Breast epithelium (tissue), 4 donors: ENCODE measurements at places on chromosomes 7 and 10. TPM values are rescaled to one million over a fixed set of nuclear protein-coding genes. Genes with fewer than 3 reads are reported as not detected.

Gene COMTD1
- total RNA-seq = 21.0 TPM

Gene BLNK
- 2.9 TPM for total RNA-seq

- no peak for DNase-seq
Measured at GRCh38 chr7:93165447-93165846, 17.3 kb upstream of the SAMD9L start.

- DNase-seq = no peak
Measured at GRCh38 chr7:2287745-2288144, 26.5 kb downstream of the SNX8 start.

Gene FRAT1
- total RNA-seq = 9.8 TPM

- DNase-seq = no peak
Measured at GRCh38 chr10:121378251-121378801, 219.9 kb downstream of the FGFR2 start.

- DNase-seq = no peak
Measured at GRCh38 chr7:98555403-98555802, 61.7 kb upstream of the NPTX2 start.

DNA sequence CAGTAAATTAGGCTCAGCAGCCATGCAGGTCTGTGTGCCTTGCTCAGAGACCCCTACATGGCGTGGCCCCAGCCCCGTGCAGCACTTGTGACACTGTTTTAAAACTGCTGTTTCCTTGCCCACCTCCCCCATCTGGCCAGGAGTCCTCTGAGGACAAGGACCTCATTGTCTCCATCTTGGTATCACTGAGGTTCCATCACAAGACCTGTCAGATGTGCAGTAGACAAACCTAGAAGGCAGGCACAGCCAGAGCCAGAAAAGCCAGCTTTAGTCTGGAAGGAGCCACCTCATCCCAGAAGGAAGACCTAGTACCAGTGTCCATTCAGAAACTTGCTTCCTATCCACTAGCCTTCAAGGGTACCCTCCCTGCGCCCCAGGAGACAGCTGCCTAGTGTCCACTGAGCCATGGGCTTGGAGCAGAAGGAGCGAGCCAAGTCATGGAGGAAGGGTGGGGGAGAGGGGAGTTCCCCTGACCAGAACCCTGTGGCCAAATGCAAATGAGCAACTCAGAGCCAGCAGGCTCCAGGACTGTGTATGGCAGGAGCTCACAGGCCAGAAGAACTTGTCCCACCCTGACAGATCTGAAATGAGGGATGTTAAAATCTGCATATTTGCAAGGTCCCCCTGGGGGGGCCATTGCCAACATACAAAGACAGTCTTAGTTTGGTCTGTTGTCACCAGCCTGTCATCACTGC, 176.1 kb downstream of the SH3PXD2A start:
- DNase-seq = no peak

DNA sequence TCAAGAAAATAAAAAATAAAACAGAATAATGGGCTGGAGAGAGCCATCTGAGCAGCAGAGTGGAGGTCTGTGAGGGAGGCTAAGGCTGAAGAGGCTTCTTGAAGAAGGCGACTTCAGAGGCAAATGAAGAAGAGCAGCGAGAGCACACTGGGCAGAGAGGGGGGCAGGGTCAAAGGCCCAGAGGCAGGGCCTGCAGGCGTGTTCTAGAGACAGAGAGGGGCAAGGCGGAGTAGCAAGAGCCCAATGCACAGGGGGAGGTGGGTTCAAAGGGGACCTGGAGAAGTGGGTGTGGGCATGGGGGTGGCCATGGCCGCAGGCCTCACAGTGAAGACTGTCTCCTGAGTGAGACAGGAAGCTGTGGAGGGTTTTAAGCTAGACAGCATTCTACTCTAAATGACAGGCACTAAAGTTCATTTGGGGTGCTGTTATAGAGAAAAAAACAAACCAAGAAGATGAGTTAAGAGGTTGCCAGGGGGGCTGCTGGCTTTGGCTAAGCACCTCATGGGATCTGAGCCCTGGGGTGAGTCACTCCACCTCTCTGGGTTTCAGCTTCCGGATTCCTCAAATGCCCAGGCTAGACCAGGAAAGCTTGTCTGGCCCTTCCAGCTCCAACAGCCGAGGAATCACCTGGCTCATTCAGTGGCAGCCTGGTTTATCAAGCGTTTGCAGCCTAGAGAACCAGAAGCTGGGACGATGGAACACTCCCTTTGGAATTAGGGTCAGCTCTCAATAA, 81.7 kb downstream of the DLG5 start:
- DNase-seq = peak; percentile 77

Gene RBM20
- 0.48 TPM for total RNA-seq

DNA sequence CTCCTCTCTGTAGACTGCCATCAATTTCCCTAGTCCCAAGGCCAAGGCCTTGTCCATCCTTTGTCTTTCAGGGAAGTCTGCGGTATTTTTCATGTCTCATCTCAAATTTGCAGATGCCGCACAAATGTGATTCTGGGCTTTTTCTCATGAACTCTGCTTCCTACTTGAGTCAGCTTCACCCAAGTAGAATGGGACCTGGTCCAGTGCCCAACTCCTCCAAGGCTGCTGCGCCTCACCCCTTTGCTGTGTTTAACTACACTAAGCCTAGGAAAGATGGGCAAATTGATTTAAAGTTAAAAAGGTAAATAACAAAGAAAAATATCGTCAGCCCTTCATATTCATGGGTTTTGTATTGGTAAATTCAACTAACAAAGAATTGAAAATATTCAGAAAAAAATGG, 1092.6 kb upstream of the AUTS2 start:
- no peak for DNase-seq

DNA sequence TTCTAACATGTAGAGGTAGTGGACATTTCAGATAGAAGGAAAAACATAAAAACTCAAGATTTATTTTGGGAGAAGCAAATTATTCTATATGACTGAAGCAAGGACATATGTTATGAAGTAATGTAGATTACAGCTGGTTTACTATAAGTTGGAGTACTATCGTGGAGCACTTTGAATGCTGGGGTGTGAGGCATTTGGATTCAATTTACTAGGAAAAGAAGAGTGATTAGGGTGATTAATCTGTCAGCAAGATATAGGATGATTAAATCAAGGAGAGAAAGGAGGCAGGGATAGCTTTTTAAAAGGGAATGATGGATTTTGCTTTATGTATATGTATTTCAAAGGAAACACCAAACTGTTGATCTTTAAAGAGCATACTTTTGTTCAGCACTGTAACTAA, 318.4 kb upstream of the KAT6B start:
- DNase-seq = no peak

Gene GRID2IP
- 0.88 TPM for total RNA-seq

- DNase-seq = no peak
Measured at GRCh38 chr7:29287366-29287765, 92.8 kb downstream of the CHN2 start.

Gene OR2A7
- 4.2 TPM for total RNA-seq

Gene NUTM2E
- not detected for total RNA-seq

DNA sequence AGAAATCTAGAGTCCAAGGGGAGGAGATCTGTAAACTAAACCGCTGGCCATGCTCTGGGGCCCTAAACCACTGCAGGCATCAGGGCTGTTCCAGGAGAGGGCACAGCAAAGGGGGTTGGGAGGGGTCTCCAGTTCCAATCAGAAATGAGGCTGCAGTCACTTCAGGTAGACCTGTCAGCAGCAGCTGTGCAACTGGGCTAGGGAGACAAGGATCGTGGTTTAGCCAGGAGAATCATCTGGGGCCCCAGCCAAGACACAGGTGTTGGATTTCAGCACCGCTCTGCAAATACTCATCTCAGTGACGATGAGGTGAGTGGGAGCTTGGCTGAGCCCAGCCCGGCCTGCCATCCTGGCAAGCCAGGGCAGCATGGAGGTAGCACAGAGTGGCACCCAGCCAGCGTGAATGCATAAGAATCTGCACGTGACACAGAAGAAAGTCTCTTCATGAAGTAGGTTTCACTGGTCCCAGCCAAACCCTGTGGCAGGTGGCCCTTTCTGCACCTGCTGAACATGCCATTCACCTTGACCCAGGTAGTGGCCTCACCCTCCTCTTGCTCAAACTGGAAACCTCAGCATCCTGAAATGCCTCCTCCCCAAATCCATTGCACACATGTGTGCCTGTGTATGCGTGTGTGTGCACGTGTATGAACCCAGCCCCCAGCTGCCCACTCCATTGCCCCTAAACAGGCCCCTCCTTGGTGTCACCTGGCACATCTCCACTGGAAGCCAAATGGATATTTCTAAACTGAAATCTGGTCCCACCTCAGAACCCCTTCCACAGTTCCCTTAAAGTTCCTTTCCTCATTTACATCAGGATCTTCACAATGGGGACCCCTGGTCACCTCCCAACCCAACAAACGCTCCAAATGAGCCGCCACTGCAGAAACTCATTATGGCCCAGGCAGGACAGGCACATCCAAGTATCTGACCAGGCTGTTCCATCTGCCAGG, 9.6 kb downstream of the GPRIN2 start:
- DNase-seq = peak; percentile 61

- no peak for DNase-seq
Measured at GRCh38 chr7:123845823-123846216, 851 bp downstream of the HYAL4 start.

Gene OPN4
- total RNA-seq = not detected

DNA sequence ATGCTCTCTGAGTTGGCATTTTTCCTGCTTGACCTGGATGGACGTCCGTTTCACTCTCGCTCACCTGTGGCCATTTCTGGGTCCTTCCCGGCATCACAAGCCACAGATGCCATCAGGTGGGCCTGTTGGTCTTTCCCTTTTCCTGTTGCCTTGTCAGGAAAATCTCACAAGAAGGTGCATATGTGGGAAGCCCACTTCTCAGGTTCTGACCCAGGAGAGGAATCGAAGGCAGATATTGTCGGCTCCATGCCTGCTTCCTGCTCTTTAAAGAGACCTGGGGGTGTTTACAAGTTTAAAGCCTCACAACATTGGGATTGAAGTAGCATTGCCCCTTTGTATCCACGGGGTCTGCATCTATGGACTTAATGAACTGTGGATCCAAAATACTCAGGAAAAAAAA, 357.9 kb downstream of the RPS24 start:
- DNase-seq = no peak

Gene PSAP
- total RNA-seq = 945 TPM

- DNase-seq = no peak
Measured at GRCh38 chr10:111037858-111038257, 39.0 kb upstream of the ADRA2A start.

Gene PAPOLB
- total RNA-seq = 0.15 TPM

GRCh38 chr7:116436305-116436826, 63.2 kb upstream of the CAV2 start:
- no peak for DNase-seq

- no peak for DNase-seq
Measured at GRCh38 chr7:46153951-46154787, 233.1 kb upstream of the IGFBP3 start.

DNA sequence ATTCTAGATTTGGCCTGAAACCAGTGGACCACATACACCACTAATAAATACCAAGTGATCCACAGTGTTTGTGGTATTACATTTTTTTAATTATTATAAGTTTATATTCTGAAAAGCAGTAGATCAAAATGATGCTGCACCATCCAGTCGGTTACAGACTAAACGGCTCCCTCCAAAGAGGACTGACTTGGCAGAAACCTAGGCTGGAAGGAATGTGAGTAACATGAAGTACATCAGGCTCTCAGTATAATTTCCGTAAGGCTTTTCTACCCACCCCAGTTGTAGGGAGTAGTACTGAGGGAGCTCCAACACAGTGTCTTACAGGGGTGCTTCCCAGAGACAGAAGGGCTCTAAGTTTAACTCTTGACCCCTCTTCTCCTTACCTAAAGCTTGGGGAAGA, 119.5 kb downstream of the TRRAP start:
- DNase-seq = no peak

Gene HMX3
- total RNA-seq = not detected

DNA sequence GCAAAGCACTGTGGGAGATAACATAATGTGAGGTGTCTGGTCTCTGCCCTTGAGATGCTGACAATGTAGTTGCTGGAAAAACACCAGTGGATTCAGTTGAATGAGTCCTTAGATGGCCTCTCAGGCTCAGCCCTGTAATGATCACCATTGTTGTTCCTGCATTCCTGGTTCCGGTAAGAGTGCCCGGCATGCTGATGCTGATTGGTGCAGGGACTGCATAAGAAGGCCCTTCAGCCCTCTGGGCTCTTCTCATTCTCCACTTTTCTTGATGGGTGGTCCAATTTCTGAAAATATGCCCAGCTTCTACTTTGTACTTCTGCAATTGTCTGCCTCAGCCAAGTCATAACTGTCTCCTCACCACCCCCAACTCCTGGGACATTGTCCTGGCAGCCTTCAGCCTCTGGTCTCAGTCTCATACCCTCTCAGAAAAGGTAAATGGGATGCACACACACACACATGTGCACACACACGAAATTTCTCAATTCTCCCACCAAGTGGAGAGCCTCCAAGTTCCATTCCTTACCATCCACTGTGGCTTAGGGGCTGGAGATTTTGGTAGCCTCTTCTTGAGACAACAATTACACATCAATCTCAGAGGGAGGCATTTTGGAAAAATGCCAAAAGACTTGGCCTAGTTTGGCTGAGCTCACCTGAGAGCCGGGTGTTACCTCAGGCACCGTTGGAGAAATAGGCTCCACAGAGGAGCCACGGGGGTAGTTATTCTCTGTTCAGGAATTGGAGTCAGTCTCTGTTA, 314.9 kb downstream of the RPS24 start:
- DNase-seq = no peak

Gene FXYD4
- total RNA-seq = not detected

DNA sequence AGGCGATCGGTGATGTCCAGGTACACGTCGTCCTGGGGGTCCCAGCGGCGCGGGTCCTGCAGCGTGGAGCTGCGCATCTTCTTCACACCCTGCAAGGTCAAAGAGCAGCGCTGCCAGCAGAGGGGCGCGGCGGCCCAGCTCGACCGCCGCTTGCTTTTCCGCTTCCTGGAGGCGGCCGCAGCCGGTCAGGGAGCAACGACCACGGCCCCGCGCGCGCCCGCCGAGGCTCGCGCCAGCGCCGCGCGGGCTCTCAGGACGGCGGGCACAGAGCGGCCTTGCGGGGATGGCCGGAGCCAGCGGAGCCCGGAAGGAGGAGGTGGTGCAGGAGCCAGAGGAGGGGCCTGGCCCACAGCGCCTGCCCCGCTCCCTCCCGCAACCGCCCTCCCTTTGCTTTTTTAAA, 76.4 kb upstream of the CDC14C start:
- no peak for DNase-seq

Gene EGR2
- total RNA-seq = 0.32 TPM

Gene ZNF467
- 5.9 TPM for total RNA-seq

DNA sequence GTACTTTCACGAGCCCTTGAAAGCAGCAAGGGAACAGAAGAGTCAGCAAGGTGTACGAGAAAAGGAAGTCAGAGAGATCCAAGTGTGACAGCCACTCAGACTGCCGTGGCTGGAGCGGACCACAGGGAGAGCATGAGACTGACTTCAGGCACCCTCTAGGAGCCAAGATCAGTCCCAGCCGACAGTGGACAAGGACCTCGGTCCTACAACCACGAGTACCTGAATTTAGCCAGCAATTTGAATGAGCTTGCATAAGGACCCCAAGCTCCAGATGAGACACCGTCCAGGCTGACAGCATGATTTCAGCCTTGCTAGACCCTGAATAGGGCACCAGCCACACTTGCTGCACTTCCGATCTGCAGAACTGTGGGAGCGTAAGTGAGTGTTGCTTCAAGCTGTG, 13.7 kb upstream of the EBF3 start:
- no peak for DNase-seq

Gene ACTR3C
- 30.2 TPM for total RNA-seq
